ENCODE measurements at places on chromosomes 13 and 19.

- no peak for DNase-seq
Observed at GRCh38 chr13:33349288-33349985, 63.9 kb upstream of the STARD13 start.

DNA sequence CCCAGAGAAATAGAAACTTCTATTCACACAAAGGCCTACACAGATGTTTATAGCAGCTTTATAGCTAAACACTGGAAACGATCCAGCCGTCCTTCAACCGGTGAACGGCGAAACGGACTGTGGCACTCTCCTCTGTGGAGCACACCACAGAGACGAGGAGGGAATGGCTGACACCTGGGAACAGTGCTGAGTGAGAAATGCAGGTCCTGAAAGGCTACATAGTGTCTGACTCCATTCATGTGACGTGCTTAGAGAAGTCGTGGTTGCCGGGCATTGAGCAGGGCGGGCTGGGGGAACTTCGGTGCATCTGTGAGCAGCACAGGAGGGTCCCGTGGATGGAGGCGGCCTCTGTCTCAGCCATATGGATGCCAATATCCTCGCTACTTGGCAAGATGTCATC lies 3.1 kb upstream of the GRK1 start:
- no peak for DNase-seq

DNA sequence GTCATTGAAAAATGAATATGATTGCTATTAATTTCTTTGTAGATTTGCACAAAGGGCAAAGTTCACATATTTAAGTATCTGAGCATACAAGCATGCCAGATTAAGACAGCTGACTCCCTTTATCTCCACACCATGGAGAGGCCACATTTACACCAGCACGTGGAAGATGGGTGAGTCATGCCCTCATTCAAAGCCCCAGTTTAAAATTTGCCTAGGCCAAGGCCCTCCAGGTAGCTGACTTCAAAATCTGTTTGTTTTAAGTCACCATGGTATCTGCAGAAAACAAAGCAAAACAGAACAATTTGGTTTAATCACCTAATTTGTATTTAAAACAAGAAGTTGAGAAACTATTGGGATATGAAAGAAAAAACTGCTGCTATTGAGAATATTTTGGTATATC lies 109.2 kb downstream of the ESD start:
- no peak for DNase-seq

- DNase-seq = no peak
Observed at GRCh38 chr19:12858041-12858928, 20.0 kb downstream of the MAST1 start.

DNA sequence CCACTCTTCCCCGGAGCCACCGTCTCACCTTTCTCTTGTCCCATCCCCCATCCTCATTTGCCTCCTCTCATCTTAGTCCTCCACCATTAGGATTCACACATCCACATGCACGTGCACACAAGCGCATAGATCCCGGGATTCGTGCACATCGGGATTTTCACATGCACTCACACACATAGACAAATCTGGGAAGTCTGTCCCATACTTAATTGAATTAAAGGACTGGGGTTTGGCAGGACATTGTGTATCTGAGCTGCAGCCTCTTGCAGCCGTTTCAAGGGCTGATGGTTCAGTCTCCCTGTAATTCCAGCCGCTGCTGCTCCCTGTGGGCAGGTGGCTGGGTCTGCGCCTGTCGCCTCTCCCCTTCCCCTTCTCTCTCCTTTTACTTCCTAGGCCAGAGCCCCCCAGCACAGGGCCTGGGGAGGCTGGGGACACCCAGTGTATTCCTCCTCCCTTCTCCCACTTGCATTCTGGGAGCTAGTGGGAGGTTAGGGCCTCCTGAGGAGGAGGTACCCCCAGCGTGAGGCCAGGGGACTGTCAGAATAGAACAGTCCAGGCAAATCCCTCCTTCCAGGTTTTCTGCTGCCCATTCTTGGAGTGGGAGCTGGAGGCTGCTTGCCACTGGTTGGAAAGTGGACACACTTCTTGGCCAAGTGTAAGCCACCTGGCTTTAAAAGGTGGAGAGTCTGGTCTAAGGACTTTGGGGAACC lies 43.6 kb downstream of the LYL1 start:
- DNase-seq = no peak

GRCh38 chr19:32224371-32225244 lies 120.8 kb upstream of the ZNF507 start:
- DNase-seq = peak; percentile 27

- DNase-seq = peak; percentile 77
Observed at GRCh38 chr13:38662362-38662761, 24.5 kb upstream of the FREM2 start.

DNA sequence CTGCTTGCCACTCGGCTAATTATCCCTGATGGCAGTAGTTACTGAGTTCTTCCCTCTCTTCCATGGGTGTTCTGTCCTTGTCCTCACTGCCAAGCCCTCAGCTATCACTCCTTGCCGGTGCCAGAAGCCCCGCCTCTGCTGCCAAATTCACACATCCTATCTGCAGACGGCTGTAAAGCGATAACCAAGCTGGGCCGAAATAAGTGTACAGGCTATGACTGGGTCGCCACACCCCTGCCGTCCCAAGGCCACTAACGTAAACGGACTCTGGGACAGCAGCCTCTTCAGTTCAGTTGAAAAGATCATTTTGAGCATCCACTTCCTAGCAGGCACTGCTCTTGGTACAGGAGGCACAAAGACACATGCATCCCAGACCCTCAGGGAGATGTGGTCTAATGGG lies 13.3 kb downstream of the SLC7A1 start:
- DNase-seq = no peak

DNA sequence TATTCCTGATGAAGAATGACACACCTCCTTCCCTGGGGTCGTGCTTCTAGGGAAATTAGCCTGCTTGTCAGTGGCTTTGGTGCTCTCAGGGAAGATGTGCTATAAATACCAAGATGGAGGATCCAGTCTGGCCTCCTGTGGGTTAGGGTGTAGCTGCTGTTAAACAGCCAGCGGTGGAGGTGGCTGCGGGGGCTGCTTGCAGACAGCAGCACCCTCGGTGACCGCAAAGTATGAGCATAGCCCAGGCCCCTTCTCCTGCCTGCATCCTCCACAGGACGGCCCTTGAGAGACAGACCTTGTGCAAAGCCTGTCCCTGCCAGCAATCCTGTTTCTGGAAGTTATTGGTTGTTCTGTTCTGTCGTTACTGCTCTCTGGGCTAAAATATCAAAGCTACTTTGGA lies 11.4 kb downstream of the VSTM2B start:
- no peak for DNase-seq

- no peak for DNase-seq
Observed at GRCh38 chr13:107712145-107712860, 503.0 kb downstream of the LIG4 start.

- DNase-seq = no peak
Observed at GRCh38 chr13:105798541-105798940, 736.9 kb downstream of the EFNB2 start.

- no peak for DNase-seq
Observed at GRCh38 chr19:45075301-45076028, 813 bp downstream of the ZNF296 start.

DNA sequence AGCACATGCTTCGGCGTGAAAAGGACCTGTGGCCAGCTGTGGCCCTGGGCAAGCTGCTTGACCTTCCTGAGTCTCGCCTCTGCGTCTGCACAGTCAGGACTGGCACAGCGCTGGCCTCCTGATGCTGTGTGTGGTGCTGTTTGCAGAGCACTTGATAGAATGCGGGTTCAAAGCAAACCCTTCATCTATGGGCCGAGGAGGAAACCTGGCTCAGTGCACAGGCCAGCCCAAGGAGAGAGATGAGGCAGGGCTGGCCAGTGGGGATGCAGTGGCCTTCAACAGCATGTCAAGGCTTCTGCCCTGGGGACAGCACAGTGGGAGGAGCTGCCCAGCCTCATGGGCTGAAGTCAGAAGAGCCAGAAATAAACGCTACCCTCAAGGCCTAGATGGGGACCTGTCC lies 21.3 kb upstream of the VSTM2B start:
- DNase-seq = no peak

- DNase-seq = no peak
Observed at GRCh38 chr13:109548374-109548773, 238.0 kb downstream of the IRS2 start.

DNA sequence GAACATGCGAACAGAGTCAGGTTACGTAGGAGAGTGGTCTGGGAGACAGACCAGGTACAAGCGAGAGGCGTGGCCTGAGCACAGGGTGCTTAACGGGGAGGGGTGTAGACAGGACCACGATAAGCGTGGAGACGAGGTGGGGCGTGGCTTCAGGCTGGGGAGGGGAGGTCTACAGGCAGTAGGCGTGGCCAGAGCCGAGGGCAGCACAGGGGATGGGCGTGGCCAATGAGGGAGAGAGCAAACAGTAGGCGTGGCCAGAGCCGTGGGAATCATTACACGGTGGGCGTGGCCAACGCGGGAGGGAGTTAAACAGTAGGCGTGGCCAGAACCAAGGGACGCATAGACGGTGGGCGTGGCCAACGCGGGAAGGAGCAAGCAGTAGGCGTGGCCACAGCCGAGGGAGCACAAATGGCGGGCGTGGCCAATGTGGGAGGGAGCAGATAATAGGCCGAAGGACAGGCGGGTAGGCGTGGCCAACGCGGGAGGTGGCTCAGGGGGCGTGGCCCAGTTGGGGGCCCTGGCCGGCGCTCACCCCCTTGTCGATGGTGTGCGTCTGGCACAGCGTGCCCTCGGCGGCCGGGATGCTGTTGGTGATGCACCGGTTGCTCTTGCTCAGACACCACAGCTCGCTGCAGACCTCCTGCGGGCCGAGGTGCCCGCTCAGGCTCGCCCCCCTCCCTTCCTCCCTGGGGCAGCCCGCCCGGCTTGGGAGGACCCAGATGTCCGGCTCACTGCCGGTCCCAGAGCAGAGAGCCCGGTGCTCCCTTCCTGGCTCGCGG lies 15.2 kb upstream of the MYO1F start:
- DNase-seq = peak; percentile 96

DNA sequence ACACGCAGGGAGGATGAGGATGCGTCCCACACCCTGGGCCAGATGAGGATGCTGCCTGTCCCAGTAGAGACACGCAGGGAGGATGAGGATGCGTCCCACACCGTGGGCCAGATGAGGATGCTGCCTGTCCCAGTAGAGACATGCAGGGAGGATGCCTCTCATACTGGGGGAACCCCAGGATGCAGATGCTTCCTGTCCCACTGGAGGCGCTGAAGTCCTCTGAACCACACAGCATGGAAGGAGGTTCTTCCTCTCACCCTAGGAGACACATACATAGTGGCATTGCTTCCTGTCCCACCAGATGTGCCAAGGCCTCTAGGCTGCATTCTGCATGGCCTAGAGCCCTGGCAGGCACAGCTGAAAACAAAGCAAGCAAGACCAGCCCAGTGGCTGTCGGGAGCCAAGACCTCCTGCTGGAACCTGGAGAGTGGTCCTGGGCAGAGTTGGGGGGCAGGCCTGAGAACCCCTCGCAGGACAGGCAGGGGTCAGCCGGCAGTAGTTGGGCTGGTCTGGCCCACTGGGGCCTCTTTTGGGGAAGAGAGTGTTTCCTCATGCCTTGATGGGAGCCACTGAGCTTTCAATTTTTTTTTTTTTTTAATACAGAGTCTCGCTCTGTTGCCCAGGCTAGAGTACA lies 4.3 kb downstream of the HPN start:
- peak; percentile 25 for DNase-seq

DNA sequence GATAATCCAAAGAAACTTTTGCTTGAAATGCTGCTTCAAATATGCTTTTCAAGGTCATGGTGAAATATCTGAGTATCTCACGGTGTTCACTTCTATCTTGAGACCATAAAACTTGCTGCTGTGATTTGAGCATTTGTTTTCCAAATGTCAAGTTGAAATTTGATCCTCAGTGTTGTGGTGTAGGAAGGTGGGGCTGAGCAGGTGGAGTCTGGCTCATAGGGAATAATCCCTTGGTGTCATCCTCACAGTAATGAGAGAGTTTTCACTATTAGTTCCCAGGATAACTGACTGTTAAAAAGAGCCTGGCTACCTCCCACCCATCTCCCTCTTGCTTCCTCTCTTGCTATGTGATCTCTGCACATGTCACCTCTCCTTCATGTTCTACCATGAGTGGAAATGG lies 858.0 kb upstream of the SLITRK5 start:
- DNase-seq = no peak

DNA sequence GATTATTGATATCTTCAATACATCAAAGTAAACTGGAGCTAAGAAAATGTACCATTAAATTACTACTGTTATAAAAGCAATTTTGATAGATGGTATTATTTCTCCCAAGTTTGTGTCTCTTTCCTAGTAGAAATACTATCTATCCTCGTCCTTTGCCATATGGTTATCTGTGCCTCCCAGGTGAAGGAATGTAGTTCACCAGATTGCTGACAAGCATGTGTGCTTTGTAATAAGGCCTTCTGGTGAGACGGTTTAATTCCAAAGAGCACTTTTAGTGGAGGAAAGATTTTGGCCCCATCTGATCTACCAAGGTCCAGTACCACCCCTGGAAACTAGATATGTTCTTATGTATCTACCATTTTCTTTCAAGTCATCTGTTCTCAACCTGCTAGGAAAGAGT lies 243.6 kb downstream of the DLEU7 start:
- DNase-seq = no peak

DNA sequence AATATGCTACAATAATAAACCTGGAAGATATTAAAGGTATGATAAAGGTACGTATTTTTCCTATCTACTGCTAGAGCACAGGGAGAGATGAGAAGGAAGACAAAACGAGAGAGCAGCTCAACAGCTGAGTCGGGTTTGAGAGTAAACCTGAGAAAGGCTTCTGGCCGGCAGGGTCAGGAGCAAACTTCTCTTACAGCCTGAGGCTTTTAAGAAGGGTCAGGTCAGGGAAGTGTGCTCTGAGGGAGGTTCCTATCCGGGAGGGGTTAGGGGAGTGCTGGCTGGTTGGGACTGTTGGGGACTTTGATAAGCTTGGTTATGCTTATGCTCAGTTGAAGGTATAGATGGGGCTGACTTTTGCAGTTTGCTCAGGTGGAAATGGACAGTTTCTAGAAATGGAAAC lies 77.7 kb upstream of the PRR20A start:
- no peak for DNase-seq

DNA sequence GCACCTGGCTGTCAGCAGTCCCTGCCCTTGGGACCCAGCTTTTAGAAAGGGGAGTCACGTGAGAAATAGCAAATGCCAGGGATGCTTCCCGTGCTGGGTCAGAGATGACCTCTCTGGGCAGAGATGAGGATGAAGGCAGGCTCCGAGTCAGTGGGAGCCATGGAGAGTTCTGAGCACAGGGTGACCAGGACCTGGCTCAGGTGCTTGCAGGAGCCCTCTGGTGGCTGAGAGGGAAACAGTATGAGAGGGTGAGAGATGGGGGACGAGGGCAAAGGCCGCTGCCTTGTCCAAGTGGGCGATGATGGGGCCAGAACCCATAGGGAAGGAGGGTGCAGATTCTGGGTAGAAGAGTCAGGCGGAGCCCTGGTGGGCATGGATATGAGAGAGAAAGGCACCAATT lies 15.8 kb downstream of the TMED1 start:
- no peak for DNase-seq

- no peak for DNase-seq
Observed at GRCh38 chr13:36883824-36884223, 36.2 kb downstream of the SMAD9 start.

GRCh38 chr19:50178859-50179537 lies 15.9 kb upstream of the IZUMO2 start:
- DNase-seq = no peak

DNA sequence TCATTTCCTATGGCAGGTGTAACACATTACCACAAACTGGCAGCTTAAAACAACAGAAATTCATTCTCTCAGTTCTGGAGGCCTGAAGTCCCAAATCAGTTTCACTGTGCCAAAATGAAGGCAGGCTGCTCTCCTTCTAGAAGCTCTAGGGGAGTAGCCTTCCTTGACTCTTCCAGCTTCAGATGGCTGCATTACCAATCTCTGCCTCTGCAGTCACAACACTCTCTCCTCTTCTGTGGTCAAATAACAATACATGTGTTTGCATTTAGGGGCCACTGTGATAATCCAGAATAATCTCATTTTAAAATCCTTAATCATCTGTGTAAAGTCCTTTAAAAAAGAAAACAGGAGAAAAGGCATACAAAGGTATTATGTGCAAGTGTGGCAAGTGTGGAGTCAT lies 7.8 kb downstream of the DIAPH3 start:
- peak; percentile 24 for DNase-seq
